Inflammatory macrophage treated with lipopolysaccharide for 4 hours (primary cell): ENCODE measurements at places on chromosomes 3 and 15.

DNA sequence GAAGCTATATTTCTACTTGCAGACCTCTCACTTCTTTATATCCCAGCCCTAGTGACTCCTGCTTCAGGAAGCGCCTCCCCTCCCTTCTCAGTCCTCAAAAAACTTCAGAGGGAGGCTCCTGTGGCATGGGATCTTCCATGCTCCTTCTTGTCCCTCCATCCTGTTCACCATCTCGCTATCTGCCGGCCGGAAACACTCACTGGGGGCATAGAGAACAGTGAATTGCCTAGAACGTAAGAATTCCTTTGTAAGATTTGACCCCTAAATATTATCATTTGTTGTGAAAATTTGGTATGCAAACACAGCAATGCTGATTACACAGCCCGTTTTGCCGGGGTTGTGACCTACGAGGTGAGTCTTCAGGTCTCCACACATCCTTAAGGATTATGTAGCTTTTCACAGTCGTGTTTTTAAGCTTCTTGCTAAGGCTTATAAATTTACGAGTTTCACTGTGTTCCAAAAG, 218.7 kb upstream of the ATP10A start:
- no peak for DNase-seq

- no peak for DNase-seq
Observed at GRCh38 chr15:83210619-83211018, 3.0 kb upstream of the HDGFL3 start.

DNA sequence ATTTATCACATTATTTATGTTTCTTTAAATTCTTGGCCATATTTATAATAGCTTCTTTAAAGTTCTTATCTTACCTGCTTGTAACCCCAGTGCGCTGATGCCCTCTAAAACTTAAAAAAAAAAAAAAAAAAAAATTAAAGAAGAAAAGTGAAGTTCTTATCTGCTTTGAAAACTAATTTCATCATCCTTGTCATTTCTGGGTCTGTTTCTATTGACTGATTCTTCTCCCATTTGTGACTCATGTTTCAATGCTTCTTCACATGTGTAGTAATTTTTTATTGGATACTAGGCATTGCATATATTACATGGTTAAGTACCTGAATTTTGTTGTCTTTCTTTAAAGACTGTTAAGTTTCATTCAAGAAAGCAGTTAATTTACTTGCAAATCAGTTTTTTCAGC, 3.4 kb upstream of the SEC22A start:
- DNase-seq: no peak

GRCh38 chr3:17605934-17606333, 136.5 kb downstream of the TBC1D5 start:
- no peak for DNase-seq

GRCh38 chr3:150495149-150495548, 51.1 kb downstream of the SERP1 start:
- peak; percentile 46 for DNase-seq

GRCh38 chr15:68285259-68285980, 7.9 kb downstream of the FEM1B start:
- peak; percentile 79 for DNase-seq

DNA sequence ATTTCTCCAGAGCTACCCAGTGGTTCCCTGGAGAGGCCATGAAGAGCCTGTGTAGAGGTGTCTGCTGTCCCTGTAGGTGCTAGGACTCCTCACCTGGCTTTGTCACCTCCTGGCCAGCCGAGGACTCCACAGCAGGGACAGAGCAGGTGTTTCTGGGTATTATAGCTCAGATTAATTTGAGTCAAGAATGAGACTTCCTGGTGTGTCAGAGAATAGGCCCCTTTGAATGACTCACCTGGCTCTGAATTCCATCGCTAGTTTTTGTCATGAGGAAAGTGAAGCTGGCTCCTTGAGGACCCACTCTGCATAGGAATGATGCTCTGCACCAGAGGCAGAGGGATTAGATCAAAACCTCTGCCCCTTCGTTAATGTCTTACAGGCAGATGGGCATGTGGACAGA, 167.5 kb upstream of the TOPAZ1 start:
- DNase-seq: no peak

- DNase-seq: no peak
Observed at GRCh38 chr15:89657686-89658200, 2.5 kb upstream of the KIF7 start.
